Activated naive CD4-positive, alpha-beta T cell treated with anti-CD3 and anti-CD28 coated beads, Interleukin-2, amount 50 U/mL, for 16 hours (primary cell): ENCODE measurements at places on chromosomes 3 and 15.

DNA sequence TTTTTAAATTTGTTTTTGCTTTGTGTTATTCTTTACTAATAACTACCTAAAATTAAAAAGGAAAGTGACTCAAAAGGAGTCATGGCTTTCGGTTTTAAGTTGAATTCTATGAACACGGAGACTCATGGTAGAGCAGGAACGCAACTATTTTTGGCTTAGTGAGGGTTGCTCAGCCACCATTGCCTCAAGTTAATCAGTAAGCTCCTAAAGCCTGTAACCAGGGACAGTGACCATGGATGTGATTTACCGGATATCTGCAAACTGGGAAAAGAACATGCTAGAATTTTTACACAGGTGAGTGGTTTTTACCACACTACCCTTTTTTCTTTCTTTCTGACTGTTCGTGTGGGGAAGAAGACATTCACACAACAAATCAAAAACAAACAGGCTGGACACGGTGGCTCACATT lies 11.8 kb downstream of the SLC12A8 start:
- no peak for DNase-seq

- no peak for DNase-seq
Measured at GRCh38 chr3:197460002-197460401, 95.8 kb downstream of the BDH1 start.

GRCh38 chr15:59292442-59293151 lies 80.1 kb downstream of the MYO1E start:
- DNase-seq = no peak

- DNase-seq = no peak
Measured at GRCh38 chr3:194472290-194472920, 14.4 kb downstream of the ATP13A3 start.

DNA sequence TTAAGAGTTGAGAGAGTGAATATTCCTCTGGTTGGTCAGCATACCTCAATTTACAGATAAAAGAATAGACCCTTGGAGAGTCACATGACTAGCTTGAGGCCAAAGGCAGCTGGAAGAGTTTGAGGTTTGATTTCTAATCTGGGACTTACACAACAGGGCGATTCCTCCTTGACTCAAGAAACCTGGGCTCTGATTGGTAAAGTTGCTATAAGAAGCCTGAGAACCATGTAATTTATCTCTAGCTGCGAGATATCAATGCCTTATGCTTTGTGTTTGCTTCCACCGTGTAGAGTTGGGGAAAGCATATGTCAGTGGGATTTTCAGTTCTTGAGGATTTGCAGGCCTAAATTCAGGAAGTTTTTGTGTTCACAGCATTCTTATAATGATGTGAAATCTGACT lies 206.0 kb downstream of the KLHL25 start:
- no peak for DNase-seq

DNA sequence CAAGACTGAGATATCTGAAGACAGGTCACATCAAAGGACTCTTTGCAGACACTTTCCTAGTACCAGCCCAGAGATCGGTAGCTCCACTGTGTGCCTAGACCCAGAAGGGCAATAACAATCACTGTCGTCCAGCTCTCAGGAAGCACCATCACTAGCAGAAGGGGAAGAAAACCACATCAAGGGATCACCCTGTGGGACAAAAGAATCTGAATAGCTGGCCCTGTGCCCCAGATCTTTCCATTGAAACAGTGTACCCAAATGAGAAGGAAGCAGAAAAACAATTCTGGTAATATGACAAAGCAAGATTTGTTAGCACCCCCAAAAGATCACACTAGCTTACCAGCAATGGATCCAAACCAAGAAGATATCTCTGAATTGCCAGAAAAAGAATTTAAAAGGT lies 404.4 kb upstream of the NECTIN3 start:
- DNase-seq = no peak

DNA sequence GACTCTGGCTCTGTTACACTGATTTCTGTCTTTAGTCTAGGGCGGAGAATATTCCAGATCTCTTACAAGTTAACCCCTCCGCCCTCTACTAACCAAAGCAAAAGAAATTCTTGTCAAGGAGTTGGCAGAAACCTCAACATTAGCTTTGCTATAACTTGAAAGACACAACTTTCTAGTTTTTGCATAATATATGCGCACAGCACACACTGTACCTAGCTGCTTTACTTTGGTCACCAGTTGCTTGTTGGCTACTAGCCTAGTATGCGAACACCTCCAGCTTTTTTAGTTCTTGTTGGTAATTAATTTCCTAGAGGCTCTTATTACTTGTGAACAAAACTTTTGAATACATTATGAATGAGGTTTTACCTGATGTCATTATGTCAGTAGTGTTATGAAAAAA lies 348.8 kb upstream of the C2CD4B start:
- DNase-seq = no peak

- DNase-seq = peak; percentile 65
Measured at GRCh38 chr3:129121016-129121791, 400 bp downstream of the RAB43 start.

GRCh38 chr3:181534781-181535221 lies 176.9 kb upstream of the SOX2 start:
- DNase-seq = no peak

GRCh38 chr3:134809427-134810051 lies 14.5 kb downstream of the EPHB1 start:
- DNase-seq = no peak

DNA sequence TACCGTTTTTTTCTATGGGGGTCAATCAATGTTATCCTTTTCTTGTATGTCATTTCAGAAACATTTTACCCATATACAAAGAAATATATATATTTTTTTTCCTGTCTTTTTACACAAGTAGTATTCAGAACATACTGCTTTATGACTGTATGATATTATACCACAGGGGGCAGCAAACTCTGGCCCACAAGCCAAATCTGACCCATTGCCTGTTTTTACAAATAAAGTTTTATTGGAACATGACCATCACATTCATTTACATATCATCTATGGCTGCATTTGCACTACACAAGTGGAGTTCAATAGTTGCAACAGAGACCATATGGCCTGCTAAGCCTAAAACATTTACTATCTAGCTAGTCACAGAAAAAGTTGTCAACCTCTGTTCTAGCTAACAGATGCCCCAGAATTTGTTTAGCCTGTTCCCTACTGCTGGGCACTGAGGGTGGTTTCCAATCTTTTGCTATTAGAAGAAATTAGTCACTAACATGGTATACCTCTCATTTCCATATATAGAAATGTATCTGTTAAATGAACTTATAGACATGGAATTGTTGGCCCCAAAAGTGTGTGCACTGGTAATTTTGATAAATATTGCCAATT lies 57.7 kb downstream of the BFSP2 start:
- DNase-seq = no peak

- DNase-seq = no peak
Measured at GRCh38 chr3:154242766-154243165, 81.5 kb downstream of the DHX36 start.

DNA sequence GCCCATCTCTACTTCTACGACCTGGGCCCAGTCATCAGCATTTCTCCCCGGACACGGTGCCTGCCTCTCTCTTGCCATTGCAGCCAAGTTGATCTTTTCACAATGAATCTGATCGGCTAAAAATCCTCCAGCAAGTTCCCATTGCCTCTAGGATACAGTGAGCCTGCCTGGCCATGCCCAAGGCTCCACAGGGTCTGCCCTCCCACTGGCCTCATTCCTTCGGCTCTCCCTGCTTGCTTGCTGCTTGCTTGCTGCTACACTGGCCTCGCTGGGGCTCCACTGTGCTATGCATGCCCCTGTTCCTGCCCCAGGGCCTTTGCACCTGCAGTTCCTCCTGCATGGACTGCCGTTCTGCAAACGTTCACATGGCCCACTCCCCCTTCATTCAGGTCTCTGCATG lies 2.0 kb downstream of the ABTB1 start:
- peak; percentile 4 for DNase-seq

- DNase-seq = no peak
Measured at GRCh38 chr15:47339800-47340570, 377.3 kb upstream of the SEMA6D start.

DNA sequence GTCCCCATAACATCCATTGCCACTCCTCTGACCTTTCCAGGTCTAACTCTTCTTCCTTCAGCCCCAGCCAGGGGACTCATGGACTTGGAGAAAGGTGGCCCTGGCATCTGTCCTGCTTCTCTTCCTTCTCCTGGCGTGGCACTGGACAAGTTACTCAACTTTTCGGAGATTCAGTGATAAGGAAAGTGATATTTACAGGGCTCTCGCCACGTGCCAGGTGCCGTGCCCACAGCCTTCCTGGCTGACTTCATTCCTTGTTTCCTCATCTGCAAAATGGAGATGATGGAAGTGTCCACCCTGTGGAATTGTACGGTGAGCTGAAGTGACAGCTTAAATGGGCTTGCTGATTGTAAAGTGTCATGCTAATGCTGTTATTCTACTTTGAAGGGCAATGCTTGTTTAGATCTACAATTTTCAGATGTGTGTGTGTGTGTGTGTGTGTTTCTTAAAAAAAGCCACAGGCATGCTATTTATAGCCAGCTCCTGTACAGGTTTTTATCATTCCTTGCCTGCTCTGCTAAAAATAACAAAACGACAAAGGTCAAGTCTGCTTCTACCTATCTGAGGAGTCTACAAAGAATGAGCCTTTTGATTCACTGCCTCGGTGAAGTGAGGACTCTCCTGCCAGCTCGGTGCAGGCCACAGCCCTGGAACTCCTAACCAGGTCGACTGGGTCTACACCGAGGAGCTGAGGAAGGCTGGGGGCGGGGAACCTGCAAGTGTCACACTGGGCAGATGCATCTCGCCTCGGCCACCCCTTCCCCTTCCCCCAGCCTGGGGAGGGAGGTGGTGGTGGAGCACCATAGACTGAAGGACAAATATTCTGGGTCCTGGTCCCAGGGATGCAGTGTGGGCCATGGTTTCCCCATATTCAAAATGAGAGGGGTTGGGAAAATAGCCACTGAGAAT lies 11.4 kb upstream of the ATP2B2 start:
- no peak for DNase-seq

GRCh38 chr15:81275711-81276392 lies 48.1 kb downstream of the STARD5 start:
- DNase-seq = no peak

GRCh38 chr3:172987273-172987672 lies 153.8 kb downstream of the SPATA16 start:
- DNase-seq = no peak

GRCh38 chr15:34133511-34133910 lies 31.6 kb downstream of the PGBD4 start:
- DNase-seq = no peak

- DNase-seq = no peak
Measured at GRCh38 chr3:51568036-51568435, 29.5 kb downstream of the RAD54L2 start.

DNA sequence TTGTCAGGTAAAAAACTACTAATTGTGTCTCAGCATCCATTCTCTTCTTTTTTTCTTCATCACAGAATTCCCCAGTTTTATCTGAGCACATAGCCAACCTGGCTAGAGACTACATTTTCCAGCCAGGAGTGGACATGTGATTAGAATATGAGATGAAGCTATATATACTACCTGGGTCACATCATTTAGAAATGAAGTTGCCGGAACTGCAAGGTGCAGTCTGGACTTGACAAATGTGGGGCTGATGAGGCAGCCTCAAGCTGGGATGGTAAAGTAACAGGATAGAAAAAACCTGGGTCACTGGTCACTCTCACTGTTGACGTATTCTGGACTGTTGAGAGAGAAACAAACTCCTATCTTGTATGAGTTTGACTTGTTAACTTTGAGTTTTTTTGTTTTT lies 99.6 kb downstream of the STRIT1 start:
- DNase-seq = no peak

- DNase-seq = no peak
Measured at GRCh38 chr3:45794660-45795059, 1.7 kb downstream of the SLC6A20 start.

- DNase-seq = no peak
Measured at GRCh38 chr3:111739311-111739911, 119.7 kb upstream of the PHLDB2 start.

GRCh38 chr15:31401282-31401681 lies 74.6 kb downstream of the KLF13 start:
- DNase-seq = no peak

- no peak for DNase-seq
Measured at GRCh38 chr3:98780343-98780742, 17.2 kb downstream of the ST3GAL6 start.

- DNase-seq = no peak
Measured at GRCh38 chr3:45816544-45816943, 20.2 kb upstream of the SLC6A20 start.

DNA sequence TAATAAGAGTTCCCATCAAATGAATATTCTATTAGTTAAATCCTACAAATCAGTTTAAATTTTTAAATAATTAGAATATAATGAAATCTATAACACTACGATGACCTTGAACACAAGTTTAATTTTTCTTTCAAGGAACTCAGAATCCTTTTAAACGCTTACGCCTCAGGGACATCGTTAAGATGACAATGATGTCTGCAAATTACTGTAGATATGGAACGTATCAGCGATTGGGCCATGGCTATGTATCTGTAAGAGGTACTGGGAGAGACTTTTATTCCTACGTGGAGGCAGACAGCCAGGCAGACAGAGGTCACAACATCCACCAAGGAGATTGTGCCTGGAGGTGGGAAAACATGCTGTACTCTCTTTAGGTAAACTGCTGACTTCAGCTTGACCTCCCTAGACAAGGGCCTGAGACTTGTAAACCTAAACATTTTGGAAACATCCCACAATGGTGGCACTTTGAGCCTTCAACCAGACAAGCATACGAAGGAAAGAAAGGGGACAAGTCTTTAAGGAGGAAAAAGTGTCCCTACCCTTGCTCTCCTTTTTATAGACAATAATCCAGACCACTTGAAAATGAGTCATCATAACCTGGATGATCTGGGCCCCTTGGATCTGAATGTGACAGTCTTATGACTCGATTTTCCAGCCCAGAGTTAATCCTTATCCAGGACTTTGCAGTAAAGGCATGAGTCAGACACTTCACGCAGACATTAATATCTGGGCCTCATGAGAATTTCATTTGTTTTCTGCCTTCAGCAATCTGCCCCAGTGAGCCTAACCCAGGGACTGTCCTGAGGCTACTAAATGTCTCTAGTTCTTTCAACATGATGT lies 6.8 kb upstream of the LDHAL6B start:
- DNase-seq = no peak

- DNase-seq = no peak
Measured at GRCh38 chr3:154954757-154955156, 125.4 kb upstream of the MME start.

DNA sequence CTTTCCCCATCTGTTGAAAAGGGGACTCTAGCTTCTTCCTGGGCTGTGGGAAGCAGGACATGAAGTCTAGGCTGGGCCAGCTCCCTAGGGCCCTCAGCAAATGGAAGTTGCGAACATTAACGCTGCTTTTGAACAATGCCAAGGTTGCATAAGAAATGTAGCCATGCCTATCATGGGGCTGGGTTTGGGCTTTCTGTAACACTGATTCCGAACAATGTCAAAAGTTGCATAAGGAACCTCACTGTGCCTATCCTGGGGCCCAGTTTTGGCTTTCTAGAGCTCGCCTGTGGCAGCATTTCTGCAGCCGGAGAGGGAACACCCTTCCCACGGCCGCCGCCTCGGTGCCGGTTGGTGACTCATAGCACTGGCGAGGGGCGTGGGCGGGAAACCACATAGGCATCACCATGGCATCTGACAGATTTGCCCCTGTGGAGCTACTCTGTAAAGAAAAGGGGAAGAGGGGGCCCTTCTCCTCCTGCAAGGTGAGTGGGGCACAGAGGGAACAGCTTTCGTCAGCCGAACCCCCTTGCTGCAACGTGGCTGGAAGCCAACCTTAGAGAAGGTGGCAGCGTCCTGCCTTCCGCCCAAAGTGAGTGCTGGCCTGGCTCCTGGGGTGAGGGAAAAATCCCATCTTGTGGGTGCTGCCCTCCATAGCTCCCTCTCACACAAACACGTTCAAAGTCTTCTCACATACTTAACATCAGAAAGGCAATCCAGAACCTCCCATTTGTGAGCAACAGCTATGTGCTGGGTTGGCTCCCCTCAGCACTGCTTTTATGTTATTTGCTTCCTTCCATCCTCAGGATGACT lies 46.6 kb upstream of the ATP2B2 start:
- peak; percentile 83 for DNase-seq
